Endothelial cell of umbilical vein (primary cell): ENCODE measurements at places on chromosomes 7 and 10.

GRCh38 chr7:867406-868188, 8.8 kb upstream of the GET4 start:
- peak; percentile 69 for DNase-seq

- DNase-seq = no peak
Observed at GRCh38 chr7:129199406-129199805, 11.0 kb downstream of the SMO start.

DNA sequence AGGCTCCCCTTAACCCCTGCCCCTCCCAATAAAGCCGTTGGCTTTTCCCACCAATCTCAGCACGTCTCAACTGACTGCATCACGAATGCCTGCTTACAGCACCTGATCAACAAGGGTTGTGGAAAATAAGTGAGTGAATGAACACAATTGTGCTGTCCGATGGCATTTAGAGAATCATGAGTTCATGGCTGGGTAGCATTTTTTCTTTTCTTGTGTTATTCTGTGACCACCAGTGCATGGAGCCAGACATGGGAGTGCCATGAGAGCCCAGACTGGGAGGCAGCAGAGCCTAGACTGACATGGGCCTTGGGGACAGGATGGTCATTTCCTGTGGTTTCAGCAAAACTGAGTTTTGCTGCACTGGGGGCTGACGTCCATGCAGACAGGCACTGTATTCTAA, 254.1 kb upstream of the IGFBP3 start:
- no peak for DNase-seq

DNA sequence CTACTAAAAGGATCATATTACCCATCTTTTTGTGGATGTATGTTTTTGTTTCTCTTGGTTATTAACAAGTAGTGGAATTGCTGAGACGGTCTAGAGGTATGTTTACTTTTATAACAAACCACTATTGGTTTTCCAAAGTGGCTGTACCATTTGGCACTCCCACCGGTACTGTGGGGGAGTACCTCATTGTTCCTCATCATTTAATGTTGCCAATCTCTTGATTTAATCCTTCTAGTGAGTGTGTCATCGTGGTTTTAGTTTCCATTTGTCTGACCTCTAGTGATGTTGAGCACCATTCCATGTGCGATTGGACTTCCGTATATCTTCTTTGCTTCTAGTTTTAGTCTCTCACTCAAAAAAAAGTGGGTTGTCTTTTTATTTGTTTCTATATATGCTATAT, 50.4 kb downstream of the RBM33 start:
- no peak for DNase-seq

GRCh38 chr10:10959666-10960065, 58.0 kb upstream of the CELF2 start:
- DNase-seq = no peak

DNA sequence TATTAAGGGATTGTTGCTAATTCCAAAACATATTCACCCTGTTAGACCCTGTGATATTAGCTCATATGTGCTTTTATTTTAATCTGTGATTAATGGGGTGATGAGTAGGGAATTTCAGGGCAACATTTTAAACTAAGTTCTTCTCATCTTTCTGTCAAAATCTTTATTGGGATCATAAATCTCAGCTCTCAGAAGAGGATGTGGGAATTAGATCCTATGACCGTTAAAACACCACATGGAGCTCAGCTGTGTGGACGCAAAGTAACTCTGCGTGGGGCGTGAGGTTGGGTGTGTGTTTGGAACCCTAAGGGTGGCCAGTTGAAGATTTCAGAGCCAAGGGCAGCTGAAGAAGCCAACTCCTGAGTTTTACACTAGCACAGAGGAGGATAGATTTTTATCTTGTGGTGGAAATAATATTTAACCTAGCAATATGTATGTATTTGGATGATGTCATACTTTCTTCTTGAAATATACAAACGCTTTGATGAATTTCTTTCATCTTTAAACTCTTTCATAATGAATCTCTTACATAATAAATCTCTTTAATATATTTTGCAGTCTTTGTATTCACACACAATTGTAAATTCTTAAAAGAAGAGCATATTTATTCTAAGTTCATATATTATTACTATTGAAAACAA, 64.4 kb downstream of the EPDR1 start:
- no peak for DNase-seq

- DNase-seq = no peak
Observed at GRCh38 chr10:72687035-72687434, 4.9 kb upstream of the MCU start.

- DNase-seq = no peak
Observed at GRCh38 chr10:43854007-43854406, 205.3 kb upstream of the ZNF32 start.

DNA sequence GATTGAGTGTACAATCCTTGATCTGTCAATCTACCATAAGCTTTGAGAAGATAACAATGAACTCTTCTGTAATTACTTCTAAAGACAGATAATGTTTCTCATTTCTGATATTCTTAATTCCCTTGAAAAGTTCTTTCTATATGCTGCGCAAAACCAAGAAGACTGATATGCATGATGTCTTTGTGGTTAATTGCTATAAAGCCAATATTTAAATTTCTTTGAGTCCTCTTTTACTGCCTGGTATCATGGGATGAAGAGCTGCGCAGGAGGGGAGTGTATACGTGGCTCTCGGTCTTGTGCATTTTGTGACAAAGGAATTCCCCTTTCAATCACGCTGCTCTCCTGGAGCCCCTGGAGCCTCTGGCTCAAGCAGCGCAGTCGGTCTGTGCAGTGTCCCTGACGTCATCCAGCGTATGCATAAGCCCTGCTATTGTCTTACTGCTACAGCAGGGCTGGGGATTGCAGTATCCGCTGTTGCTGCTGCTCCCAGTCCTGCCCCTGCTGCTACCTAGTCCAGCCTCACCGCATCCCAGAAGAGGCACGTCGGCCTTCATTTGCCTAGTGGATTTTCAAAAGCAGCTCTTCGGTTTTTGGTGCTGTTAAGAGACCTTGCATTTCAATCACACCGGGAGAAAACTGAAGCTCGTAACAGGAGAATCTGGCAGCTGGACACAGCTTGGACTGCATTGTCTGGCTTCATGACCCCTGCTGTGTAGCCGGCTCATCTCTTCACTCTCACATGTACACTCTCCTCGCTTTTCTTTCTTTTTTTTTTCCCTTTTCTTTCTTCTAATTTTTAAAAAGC, 66.7 kb downstream of the ST7 start:
- peak; percentile 91 for DNase-seq

DNA sequence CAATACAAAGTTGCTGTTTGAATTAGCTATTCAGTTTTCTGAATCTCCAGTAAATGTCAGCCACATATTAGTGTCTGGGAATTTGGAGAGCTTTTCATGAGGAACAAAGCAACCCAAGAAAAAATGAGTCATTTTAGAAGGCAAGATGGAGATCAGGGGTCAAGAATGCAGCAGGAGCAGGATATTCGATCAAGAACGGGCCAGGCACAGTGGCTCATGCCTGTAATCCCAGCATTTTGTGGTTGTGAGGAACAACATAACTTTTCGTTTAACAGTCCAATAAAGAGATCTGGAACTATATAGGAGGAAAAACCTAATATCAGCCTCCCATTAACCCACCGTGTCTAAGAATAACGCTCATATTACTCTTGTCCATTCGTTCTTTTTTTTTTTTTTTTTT, 600.5 kb downstream of the MAGI2 start:
- DNase-seq = no peak
